ENCODE measurements at places on chromosomes 11 and 22.
A peak's percentile ranks its signal among the peaks of the same experiment; 100 is the strongest.

DNA sequence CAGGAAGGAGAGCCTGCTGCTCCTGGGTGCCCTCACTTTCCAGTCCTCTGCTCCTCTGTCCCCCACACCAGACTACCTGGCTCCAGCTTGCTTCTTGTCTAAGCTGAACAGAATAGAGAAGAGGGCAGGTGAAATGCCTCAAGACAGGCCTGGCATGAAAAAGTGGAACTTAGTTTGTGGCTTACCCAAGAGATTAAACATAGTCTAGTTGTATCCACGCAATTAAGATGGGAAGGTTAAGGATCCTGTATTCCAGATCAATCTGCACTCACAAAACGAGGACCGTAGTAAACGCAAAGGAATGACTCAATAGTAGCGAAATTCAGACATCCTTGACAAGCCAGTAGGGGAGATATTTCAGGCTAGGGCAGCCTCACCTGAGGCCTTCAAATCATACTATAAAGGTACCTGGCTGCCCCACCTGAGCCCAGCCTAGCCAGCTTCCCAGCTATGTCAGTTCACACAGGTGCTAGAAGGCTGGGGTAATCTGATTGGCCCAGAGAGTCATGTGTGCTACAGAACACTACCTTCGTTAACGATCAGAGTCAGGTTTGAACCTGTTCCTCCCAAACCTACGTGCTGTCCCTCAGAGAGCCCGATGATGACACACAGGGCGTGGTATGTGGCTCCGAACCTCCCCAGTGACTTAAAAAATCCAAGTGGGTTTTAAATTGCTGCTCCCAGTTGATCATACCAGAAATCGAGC lies 46.5 kb downstream of the AHNAK start:
- DNase-seq: peak; percentile 24

- peak; percentile 92 for DNase-seq
These were observed 171.9 kb downstream of the SHANK2 start for GRCh38 chr11:71080239-71081097.

DNA sequence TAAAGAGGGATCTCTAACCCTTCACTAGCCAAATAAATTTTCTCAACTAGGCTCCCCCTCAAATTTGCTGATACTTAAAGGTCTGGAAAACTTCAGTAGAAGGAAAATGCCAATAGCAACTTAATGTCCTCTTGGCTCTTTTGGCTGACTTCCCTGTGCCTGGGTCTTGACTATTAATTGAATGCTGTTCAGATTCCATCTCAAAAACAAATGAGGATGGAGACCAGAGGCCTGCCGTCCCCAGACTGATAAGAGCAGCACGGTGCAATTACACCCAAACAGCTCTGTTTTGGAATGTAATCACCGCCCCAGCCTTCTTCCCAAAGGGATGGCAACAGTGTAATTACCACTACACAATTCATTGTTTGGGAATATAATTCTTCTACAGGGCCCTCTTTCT lies 89.3 kb upstream of the CHRM4 start:
- no peak for DNase-seq

GRCh38 chr11:36131721-36132397 lies 157.4 kb downstream of the COMMD9 start:
- DNase-seq: peak; percentile 84

- peak; percentile 54 for DNase-seq
These were observed 2.9 kb upstream of the E2F8 start for GRCh38 chr11:19243613-19244012.

DNA sequence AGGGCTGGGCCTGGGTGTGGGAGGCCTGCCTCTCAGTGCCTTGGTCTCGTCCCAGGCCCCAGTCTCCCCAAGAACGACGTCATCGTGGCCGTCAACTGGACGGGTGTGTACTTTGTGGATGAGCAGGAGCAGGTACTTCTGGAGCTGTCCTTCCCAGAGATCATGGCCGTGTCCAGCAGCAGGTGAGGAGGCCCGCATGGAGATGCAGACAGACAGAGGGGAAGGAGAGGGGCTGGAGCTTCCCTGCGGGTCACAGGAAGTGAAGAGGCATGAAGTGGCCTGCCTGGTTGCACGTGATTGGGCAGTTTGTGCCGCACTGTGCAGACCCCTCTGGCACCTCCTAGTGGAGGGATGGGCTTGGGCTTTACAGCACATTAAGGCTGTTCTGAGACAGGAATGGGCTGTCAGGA lies 70.4 kb downstream of the MYO7A start:
- peak; percentile 67 for DNase-seq

- DNase-seq: no peak
These were observed 18.2 kb downstream of the ST14 start for GRCh38 chr11:130177782-130178181.

DNA sequence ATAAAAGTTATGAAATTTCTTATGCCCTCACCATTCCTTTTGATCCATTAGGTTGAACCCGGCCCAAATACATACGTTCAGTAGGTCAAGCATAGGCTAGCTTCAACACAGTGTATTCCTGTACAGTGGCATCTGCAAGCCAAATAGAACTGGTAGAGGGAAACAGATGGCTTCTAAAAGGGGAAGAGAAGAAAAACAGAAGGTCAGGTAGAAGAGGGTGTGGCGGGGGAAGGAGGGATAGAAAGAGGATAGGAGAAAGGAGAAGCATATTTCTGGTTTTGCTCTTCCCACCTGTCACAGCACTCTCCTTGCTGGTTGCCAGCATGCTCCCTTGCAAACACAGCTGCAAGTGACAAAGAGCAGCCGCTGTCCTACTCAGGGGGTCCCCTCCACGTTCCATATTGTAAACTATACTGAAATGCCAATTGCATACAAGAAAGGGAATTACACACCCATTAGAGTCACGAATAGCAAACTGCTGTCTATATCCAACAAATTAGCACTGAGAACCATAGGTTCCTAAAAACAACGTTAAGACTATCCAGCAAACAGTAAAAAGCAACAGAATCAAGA lies 71.8 kb downstream of the PHF21A start:
- DNase-seq: peak; percentile 37

- no peak for DNase-seq
These were observed 42.5 kb downstream of the TMPRSS5 start for GRCh38 chr11:113663567-113663966.

DNA sequence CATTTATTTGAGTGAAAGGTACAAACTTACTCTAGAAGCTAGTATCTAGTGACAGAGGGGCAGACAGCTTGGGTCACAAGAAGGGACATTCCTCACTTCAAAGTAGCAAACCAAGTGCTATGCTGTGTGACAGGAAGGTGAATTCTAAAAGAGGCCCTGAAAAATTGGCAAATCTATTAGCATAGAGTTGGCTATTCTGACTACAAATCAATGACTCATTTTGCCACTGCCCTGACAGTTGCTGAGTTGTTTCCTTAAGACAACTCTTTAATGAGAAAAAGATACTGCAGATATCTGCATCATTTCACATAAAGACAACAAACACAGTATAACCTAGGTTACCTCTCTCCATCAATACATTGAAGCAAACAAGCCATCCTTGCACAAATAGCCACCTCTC lies 524.0 kb upstream of the LRRC4C start:
- no peak for DNase-seq

DNA sequence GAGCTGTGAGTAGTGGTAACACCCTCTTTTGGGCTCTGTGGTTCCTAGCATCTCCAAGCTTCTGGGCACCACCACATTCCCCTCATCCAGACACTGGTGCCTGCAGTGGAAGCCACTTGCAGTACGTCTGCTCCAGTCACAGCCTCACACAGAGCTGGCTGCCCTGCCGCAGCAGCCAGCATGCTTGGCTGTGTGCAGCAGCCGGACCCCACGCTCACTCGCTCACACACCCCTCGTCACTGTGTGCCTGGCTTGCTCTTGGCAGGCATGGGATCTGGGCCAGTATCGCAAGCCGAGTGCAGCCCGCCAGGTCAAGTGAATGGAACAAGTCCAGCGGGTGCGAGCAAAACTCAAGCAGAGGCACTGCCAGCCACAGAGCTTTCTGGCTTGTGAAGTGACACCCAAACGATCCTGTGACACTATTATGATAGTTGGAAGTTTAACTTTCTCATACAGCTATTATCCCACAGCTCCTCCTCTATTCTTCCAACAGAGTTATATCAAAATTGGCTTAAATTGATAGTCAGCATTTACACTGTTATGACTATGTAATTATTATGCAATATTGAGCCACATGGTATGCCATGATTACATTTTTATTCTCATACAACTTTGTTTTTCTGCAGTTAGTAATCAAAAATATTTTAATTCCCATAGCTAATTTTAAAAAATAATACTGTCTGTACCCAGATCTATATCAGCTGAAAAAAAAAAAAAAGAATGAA lies 89.0 kb downstream of the CCDC73 start:
- DNase-seq: no peak

GRCh38 chr11:134483291-134483690 lies 71.2 kb upstream of the B3GAT1 start:
- no peak for DNase-seq

GRCh38 chr11:103618528-103618927 lies 417.9 kb upstream of the DDI1 start:
- no peak for DNase-seq

- peak; percentile 80 for DNase-seq
These were observed at the start of gene SH3BP1 for GRCh38 chr22:37639070-37639760. TSS of gene SH3BP1 (plus strand) at chr22:37639669. CDS start at chr22:37639788, 119 bp downstream.

GRCh38 chr22:29125443-29125778 lies 52.6 kb downstream of the KREMEN1 start:
- DNase-seq: no peak

DNA sequence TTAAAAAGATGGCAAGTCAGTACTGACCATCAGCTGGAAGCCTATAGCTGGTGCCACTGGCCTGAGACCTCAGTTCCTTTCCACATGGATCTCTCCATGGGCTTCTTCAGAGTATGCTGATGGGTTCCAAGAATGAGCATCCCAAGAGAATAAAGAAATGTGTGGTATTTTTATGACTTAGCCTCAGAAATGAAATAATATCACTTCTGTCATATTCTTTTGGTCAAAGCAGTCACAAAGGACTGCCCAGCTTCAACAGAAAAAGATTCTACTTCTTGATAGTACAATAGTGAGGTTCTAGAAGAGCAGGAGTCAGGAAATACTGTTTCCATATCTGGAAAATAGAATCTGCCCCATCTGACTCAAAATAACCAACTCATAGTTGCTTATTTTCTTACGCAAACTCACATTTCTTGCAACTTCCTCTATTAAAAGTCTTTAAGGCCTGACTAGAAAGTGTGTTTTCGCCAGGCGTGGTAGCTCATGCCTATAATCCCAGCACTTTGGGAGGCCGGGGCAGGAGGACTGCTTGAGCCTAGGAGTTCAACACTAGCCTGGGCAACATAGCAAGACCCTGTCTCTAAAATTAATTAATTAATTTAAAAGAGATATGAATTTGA lies 116.9 kb downstream of the SIK3 start:
- DNase-seq: peak; percentile 87

GRCh38 chr11:6695377-6695776 lies 12.2 kb upstream of the MRPL17 start:
- no peak for DNase-seq

GRCh38 chr22:49549256-49550140 lies 278.2 kb downstream of the BRD1 start:
- DNase-seq: no peak

GRCh38 chr11:43833657-43834073 lies 47.0 kb upstream of the ALKBH3 start:
- no peak for DNase-seq

- DNase-seq: no peak
These were observed 9.0 kb downstream of the MCAM start for GRCh38 chr11:119307974-119308373.

DNA sequence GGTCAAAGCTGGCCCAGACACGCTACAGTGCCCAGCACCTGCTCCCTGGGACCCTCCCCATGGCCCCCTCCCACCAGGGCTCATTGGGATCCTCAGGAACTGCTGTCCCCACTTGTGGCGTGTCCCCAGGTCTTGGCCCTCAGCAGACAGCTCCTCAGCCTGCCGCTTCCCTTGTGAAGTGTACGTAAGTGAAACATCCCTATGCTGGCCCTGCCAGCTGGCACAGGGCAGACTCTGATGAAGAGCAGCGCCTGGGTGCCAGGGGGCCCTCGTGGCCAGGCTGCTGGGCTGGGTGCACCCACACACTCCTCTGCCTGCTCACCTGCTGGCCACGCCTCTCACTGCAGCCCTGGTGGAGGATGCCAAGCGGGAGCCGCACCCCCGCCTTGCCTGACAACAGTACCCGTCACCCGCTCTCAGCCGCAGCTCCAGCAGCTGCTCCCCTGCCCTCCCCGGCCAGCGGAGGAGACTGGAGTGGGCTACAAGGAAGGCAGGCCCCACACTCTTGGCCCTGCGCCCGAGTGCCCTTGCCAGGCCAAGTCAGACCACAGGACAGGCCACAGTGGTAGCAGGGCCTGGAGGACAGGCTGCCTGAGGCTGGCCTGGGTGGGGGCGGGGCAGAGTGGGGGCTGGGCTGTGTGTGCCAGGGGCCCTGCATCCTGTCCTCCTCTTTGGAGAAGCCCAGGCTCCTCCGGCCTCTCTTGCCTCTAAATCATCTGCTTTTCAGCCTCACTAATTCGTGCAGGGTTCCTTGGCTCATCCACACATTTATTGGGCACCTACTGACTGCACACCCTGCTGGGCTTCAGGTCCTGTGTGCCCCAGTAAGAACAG lies 39.5 kb downstream of the IGF2 start:
- peak; percentile 35 for DNase-seq

DNA sequence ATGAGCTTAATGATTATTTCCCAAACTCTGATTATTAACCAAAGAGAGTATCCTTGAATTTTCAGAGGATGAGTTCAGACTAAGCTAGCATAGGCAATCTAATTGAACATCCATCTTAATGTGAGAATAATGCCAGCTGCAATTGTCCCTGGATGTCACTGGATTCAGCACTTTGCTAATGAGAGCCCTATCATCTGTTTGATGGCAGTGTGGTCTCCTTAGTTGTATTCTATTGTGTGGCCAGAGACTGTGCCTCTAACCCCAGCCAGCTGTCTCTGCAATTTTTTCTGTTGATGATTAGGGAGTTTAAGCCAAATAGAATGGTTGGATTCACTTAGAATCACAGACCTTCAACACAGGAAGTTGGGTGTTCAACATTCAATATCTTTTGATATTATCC lies 1249.5 kb downstream of the FAM181B start:
- DNase-seq: no peak

- peak; percentile 78 for DNase-seq
These were observed 236.8 kb downstream of the CASP12 start for GRCh38 chr11:104661471-104661870.

GRCh38 chr11:358129-358800 lies 11.0 kb upstream of the B4GALNT4 start:
- DNase-seq: no peak

DNA sequence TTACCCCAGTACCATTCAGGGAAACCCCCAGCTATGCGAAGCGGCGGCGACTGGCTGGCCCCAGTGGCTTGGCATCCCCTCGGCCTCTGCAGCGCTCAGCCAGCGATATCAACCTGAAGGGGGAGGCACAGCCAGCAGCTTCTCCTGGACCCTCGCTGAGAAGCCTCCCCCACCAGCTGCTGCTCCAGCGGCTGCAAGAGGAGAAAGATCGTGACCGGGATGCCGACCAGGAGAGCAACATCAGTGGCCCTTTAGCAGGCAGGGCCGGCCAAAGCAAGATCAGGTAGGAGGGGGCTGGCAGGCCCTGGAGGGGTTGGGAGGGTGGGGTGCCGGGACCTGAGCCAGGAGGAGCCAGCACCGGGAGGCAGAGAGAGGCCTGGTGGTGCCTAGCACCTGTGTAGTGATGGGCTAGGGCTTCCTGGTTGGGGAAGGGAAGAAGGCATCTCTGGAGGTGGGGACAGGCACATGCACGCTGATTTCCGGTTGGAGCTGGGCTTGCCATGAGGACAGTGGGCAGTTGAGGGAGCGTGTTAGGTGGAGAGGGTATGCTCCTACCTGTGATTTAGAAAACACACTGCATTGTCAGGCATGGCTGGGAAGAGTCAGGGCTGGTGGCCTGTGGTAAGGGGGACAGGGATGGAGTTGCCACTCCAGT lies 22.3 kb downstream of the SHANK3 start:
- no peak for DNase-seq

- DNase-seq: no peak
These were observed 339.0 kb downstream of the METTL15 start for GRCh38 chr11:28447226-28447625.
